Naive thymus-derived CD4-positive, alpha-beta T cell (primary cell): ENCODE measurements at places on chromosomes 1 and 21.
A peak's percentile ranks its signal among the peaks of the same experiment; 100 is the strongest.

DNA sequence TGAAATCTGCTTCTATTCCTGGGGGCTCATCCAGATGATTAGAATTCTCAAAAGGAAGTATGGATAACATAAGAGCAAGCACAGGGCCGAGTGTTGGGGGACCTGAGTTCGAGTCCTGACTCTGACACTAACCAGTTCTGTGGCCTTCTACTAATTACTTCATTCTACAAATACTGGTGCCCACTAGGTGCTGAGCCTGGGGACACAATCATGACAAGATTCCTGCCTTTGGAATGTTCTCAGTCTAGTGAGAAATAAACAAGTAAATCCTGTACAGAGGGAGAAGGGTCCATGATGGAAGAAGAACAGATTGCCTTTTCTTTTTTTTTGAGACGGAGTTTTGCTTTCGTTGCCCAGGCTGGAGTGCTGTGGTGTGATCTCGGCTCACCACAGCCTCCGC, 2.2 kb upstream of the NUAK2 start:
- DNase-seq: no peak

DNA sequence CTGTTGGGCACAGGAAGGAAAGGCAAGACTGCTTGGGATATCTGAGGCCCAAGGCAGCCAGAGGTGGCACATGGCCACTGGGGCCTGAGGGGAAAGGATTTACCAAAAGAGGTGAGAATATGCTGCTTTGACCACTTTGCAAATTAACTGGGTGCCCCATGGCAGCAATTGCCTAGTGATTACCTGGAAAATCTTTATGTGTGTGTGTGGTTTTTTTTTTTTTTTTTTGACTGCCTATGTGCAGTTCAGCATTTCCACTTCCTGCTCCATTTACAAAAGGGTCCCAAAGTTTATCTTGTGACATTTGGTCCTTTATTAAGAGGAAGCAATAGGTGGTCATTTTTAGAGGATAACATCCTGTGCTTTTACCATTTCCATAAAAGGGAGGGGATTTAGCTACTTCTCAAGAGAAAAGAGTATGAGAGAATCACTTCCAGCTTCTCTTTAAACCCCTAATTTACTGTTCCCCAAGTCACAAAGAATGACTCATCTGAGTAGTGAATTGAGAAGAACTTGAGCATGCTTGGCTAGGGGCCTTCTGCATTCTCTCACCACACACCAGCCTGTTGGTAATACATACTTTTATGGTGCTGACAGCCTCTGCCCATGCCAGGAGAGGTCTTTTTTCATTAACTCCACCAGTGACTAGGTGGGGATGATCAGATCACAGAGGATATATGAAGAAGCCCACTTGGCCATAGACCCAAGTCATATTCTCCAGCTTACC, 52.1 kb downstream of the SYDE2 start:
- no peak for DNase-seq

DNA sequence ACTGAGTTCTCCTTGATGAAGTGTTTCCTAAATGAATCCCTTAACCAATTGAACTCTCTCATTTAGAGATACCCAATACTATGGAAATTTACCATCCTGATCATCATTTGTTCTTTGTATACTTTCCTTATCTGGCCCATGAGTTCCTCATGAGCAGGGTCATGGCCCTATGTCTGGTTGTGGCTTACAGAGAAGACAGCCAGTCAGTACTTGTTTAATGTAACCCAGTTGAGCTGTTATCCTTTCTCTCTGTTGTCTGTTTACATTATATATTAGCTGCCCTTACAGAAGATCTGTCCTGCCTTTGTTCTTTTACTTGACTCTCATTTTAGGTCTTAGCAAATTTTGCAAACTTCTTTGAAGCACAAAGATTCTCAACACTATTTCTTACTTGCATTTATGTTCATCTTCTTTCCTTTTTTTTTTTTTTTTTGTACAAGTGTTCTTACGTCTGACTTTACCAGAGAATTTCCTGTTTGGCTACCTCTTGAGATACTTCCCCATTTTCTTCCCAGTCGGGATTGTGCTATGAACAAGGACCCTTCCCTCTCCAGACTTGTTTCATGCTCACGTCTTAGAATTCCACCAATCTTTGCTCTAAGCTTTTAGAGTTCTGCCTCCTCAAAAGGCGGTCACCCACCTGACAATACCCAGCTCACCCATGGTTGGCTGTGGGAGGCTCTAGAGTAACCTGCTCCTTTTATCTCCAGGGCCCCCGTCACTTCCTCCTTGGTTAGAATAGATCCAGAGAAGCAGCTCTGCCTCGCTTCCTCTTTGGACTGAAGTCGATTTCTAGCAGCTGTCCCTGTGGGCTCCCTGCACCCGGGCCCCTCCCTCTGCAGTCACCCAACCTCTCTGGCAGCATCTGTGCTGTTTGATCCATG, 53.6 kb upstream of the RUNX1 start:
- DNase-seq: peak; percentile 80

DNA sequence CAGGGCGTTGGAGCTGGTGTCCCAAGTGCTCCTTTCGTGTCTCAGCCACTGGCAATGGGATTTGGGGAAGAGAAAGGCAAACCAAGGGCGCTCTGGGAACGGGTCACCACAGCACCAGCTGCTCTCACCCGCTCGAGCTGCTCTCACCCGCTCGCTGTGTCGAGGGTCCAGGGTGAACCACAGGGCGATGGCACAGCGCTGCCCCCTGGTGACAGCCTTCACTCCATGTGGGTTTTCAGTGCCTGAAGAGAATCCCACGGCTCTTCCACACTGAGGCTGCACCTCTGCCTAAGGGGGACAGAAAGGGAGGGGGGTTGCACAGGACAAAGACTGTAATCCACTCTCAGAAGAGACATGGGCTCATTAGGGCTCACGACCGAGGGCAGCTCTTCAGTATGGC, 7.1 kb upstream of the CLDN19 start:
- DNase-seq: peak; percentile 56

DNA sequence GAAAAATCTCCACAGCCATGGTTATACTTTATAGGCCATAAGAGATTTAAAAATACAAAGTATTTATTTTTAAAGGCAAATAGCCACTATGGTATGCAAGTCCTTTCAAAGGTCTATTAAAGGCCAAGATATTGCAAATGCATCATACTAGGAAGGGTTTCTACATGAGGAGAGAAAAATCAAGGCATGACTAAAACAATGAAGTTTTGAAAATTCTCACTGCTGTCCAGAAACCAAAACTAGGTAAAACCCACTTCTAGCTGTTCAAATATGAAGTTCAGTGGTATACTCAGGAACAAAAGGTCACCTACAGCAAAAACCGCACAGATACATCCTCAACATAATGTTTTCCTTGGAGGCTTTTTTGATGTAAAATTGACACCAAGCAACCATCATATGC, 75.0 kb downstream of the EPS15 start:
- no peak for DNase-seq

DNA sequence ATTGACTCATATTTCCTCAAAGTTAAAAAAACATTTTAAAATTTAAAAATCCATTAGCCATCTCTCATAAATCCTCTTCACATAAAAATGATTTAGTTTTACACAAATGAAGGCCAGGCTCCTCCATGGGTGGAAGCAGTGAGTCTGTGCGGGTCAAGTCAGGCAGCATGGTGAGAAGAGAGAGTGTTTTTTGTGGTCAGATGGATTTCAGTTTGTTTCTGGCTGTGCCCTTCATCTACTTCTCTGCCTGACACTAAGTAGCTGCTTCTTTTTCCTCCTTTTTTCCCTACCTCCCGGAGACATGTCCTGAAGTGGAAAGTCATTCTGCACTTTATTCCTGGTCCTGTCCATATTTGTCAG, 10.3 kb downstream of the PLA2G4A start:
- DNase-seq: no peak

GRCh38 chr1:234884701-234885100, 243.9 kb downstream of the TOMM20 start:
- DNase-seq: no peak

GRCh38 chr1:227887697-227888403, 59.9 kb downstream of the WNT9A start:
- no peak for DNase-seq

DNA sequence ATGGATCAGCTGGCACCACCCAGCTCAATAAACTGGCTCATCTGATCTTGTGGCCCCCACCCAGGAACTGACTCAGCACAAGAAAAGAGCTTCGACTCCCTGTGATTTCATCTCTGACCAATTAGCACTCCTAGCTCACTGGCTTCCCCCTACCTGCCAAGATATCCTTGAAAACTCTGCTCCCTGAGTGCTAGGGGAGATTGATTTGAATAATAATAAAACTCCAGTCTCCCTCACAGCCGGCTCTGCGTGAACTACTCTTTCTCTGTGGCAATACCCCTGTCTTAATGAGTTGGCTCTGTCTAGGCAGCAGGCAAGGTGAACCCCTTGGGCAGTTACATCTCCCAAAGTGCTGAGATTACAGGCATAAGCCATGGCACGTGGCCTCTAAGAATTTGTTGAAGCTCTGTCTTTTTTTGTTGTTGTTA, 11.8 kb upstream of the RHBDL2 start:
- DNase-seq: no peak

DNA sequence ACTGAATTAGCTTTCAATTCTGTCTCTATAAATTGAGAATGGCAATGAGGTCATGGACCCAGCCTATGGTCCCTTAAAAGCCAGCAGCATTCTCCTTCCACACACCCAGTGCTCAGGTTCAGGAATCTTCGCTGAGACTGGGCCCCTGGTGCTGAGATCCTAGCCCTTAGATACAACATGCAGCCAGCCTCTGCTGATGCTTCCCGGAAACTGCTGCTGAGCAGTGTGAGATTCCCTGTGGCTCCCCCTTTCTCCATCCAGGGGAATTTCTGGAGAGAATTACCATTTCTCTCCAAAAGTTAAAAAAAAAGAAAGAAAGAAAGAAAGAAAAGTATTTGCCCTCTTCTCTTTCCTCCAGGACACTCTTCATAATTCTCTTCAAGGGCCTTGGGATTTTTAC, 31.7 kb upstream of the RALGPS2 start:
- DNase-seq: no peak

DNA sequence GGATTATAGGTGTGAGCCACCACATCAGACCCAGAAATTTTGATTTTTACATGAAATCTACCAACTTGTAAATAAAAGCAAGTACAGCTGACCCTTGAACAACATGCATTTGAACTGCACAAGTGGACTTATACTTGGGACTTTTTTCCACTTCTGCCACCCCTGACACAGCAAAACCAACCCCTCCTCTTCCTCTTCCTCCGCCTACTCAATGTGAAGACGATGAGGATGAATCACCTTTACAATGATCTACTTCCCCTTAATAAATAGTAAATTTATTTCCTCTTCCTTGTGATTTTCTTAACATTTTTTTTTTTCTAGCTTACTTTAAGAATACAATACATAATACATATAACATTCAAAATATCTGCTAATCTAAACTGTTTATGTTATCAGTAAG, 17.5 kb upstream of the YRDC start:
- DNase-seq: no peak

- no peak for DNase-seq
These were observed 477.2 kb downstream of the BRINP3 start for GRCh38 chr1:190000365-190000872.
